ENCODE measurements at places on chromosomes 13 and 19.

DNA sequence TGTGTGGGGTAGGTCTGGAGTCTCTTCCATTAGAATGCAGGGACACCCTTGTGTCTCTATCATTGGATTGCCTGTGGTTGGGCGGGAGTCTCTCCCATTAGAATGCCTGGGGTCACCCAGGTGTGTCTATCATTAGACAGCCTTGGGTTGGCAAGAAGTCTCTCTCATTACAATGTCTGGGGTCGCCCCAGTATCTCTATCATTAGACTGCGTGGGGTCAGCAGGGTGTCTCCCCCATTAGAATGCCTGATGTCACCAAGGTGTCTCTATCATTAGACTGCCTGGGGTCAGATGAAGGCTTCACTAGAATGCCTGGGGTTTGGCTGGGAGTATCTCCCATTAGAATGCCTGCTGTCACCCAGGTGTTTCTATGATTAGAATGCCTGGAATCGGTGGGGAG is 1539.0 kb downstream of the UQCRFS1 start:
- no peak for DNase-seq

GRCh38 chr13:99191336-99191899 is 9.2 kb upstream of the UBAC2 start:
- no peak for DNase-seq

GRCh38 chr13:47901441-47901840 is 99.6 kb downstream of the SUCLA2 start:
- DNase-seq, result no peak

GRCh38 chr13:49424011-49424560 is 19.8 kb downstream of the CAB39L start:
- no peak for DNase-seq

GRCh38 chr13:110309661-110310524 is 2.8 kb downstream of the COL4A2 start:
- DNase-seq, result no peak

DNA sequence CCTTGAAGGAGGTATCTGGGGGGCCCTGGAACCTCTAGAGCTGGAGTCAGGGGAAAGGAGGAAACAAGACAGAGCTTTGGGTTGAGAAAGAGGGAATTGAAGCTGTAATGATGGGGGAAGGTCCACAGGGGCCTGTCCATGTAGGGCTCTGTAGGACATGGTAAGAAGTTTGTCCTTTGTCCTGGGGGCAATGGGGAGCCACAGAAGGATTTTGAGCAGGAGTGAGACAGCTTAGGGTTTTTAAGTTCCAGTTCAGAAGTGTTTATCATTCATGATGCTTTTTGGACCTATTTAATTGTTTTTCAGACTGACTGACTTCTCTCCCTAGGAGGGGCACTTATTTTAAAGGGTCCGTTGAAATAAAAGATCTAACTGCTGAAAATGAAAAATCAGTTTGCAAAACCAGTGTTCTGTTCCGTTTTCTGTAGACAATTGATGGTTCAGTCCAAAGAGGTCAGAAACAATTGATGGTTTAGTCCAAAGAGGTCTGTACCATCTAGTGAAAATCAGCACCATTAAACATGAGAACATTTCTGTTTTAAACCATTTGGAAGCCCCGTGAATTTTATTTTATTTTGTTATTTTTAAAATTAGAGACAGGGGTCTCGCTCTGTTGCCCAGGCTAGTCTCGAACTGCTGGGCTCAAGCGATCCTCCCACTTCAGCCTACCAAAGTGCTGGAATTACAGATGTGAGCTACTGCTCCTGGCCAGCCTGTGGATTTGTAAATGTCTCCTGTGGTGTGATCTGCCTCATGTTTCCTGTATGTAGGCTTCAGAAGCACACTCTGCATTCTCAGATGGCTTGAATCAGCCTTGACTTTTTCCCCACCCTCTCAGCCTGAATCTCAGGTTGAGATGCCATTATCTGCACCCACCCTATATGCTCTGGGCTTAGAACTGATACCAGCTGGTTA is 8.4 kb downstream of the PLD3 start:
- no peak for DNase-seq

DNA sequence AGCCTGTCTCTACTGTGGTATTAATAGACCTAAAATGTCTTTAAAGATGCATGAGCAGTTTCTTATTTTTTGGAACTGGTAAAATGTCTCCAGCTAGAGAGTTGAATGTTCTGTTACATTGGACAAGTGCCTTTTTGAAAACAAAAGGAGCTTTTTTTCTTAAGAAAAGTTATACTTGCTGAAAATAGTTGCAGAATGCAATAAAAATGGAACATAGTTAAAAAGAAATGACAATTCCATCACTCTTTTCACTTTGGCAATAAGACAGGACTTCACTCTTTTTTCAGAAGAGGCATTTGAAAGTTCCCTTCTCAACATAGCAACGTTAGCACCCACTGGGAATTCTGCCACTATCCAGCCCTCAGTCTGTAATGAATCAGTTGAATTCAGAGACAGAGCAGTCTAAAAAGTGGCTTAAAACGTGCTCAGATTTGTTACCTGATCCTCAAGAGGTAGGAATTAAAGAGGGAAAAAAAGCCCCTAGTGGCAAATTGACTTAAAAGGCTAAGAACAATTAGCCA is 10.1 kb downstream of the RGCC start:
- no peak for DNase-seq

DNA sequence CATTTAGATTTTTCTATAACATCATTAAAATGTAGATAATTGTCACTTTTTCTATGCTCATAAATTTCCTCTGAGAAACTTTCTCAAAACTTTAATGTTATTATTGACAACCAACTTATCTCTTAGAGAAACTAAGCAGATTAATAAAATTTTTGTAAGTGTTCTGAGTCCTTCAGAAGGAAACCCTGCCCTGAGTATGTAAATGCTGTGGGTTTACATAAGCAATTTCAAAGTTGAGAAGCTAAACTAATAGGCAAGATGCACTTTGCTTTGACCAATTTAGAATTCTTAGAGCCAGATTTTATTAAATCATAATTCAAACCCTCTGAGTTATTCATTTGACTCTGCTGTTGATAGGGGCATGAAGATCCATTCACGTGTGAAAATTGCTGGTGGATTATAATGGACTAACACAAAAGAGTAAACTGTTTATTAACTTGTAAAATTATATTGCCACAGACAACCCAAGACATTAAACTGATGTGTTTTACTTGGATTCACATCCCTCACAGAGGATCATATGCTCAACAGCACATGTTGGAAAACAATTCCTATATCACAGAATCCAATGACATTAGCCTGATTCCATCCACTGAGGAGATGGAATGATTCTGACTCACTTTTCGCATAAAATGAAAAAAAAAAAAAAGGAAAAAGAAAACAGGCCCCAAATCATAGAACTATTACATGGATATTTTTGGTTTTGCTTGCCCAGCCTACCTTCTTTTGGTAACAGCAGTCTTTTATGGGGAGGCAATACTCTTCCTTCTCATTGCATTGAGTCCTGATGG is 453.7 kb upstream of the HTR2A start:
- DNase-seq, result no peak

GRCh38 chr13:42762917-42763316 is 18.5 kb upstream of the FAM216B start:
- DNase-seq, result no peak

DNA sequence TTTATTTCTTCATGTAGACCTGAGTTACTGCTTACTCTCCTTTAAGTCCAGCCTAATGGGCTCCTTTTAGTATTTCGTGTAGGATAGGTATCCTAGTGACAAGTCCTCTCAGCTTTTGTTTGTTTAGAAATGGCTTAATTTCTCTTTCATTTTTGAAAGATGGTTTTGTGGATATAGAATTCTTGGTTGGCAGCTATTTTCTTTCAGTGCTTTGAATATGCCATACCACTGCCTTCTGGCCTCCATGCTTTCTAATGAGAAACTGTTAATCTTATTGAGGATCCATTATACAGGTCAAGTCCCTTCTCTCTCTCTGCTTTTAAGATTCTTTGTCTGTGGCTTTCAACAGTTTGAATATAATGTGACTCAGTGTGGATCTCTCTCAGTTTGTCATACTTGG is 46.8 kb upstream of the SACS start:
- DNase-seq, result no peak

- no peak for DNase-seq
Observed at GRCh38 chr13:26048741-26049140, 3.1 kb downstream of the SHISA2 start.

- no peak for DNase-seq
Observed at GRCh38 chr13:64529874-64530485, 2700.2 kb downstream of the PCDH9 start.

DNA sequence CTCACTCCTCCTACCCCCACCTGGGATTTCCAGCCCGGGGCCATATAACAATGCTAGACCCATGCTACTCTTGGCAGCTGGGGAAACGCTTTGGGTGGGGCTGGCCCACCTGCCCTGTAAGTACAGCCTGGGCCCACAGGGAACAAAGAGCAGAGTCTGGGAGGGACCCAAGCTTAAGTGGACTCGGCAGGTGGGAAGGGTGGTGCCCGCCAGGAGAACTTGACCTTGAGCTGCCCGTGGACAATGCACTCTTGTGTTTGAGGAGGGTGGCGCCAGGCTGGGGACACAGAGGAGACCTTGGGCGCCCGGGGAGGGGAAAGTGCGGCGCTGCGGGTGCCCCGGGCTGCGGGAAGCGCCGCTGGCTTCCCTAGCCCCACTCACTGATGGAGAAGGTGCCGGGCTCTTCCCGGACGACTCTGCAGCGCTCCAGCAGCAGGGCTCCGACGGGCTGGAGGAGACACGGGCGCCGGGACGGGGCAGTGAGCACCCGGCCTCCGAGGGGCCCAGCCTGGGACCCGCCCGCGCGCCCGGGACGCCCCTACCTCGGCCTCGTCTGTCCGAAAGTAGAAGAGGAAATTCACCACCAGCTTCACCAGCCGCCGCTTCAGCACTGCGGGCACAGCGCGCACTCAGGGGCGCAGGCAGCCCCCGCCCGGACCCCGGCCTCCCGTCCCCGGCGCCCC is 607 bp downstream of the PLEKHJ1 start:
- no peak for DNase-seq

- no peak for DNase-seq
Observed at GRCh38 chr13:91346850-91347201, 661 bp upstream of the MIR17HG start.

- DNase-seq, result no peak
Observed at GRCh38 chr19:10517361-10517759, at the start of gene S1PR5. TSS of gene S1PR5 (minus strand) at chr19:10517447. CDS start at chr19:10515011, 2,436 bp downstream.

GRCh38 chr13:48579165-48579918 is 46.5 kb upstream of the RCBTB2 start:
- DNase-seq, result no peak

GRCh38 chr13:30339738-30340330 is 32.5 kb upstream of the KATNAL1 start:
- no peak for DNase-seq

- no peak for DNase-seq
Observed at GRCh38 chr13:106649495-106649894, 81.6 kb upstream of the ARGLU1 start.

DNA sequence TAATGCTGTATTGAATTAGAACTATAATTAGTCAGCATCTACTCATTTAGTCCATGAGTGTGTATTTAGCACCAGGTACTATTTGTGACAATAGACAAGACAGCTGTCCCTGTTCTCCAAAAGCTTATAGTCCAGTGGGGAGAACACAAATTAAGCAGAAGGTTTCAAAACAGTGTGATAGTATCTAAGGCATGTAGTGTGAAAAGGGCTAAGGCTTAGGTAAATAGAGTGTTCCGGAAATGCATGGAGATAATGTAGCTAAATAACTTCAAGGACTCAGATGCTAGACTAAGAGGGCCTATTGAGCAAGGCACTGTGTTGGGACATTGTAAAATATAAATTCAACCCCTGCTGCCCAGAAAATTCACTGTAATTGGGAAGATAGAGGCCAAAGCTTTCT is 144.1 kb upstream of the MIR17HG start:
- no peak for DNase-seq

DNA sequence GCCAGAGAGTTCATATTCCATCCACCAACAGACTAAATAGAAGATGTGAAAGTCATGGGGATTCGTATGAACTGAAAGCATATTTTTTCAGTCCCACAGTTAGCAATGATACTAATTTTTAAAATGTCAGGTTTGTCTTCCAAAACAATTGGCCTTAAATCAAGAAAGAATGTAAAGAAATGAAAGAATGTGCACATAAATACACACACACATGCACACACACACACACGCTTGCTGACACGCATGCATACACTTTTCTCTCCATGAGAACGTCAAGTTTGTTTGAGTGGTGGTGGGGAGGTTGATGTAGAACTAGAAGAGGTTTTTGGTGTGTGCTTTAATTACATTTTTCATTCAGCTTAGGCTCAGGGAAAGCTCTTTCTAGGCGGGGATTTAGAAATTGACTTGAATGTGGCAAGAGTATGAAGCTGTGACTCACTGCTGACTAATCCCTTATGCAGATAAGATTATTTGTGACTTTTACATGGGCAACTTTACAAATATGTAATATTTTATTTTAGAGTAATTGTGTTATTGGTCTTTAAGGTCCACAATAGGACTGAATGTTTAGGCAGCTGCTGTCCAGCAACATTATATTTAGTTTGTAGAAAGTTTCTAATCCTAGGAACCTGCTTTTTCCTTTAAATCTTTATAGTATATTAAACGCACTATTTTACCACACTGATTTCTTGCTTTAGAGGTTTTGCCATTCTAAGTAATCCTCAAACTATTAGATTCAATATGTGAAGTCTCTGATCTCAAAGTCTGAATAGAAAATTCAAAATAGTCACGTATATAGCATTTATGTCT is 18.8 kb downstream of the FLT1 start:
- no peak for DNase-seq

DNA sequence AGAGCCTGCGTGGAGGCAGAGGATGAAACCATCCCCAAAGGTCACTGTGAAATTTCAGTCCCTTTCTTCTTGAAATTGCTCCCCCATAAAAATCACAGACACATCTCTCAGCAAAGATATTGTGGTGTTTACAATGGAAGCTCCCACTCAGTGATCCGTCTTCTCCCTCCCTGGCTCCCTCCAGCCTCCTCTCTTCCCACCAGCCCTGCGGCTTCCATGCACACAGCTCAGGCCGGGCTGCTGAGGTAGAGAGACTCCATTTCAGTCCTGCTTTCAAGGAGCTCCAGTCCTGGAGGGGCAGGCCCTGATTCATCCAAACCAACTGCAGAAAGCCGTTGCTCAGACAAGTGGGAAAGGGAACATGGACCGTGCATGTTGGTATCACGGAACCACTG is 24.0 kb upstream of the MIER2 start:
- no peak for DNase-seq

GRCh38 chr19:52258426-52258825 is 11.0 kb upstream of the ZNF766 start:
- DNase-seq, result no peak

- no peak for DNase-seq
Observed at GRCh38 chr13:92804926-92805325, 421.7 kb upstream of the GPC6 start.

GRCh38 chr13:108948251-108948671 is 318.9 kb downstream of the MYO16 start:
- DNase-seq, result no peak

- no peak for DNase-seq
Observed at GRCh38 chr13:106985481-106985880, 417.5 kb upstream of the ARGLU1 start.

DNA sequence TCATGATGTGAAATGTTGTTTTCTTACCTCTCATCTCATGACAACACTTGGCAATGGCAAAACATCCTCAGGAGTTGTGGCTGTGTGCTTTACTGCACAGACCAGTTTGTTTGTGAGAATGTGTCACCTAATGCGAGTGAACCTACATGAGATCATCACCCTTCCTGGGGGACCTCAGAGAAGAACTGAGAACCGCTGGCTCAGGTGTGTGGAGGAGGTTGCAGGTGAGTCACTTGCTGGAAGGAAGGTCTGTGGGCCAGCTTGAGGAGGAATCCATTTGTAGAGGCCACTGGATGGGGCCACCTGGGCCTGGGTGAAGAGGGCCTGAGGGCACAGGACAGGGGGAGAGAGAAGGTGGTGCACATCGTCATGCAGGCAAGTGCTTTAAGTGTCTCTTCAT is 3.0 kb upstream of the CEACAM1 start:
- DNase-seq, result no peak

Data from stimulated activated CD4-positive, alpha-beta T cell treated with anti-CD3 and anti-CD28 coated beads, Interleukin-4, amount 100 ng/mL, for 48 hours (primary cell).